Adrenal gland (tissue), 19 donors: ENCODE measurements at places on chromosomes 2 and 18. TPM values are rescaled to one million over a fixed set of nuclear protein-coding genes. Genes with fewer than 3 reads are reported as not detected.

- DNase-seq: no peak
These were observed 332.5 kb upstream of the TNP1 start for GRCh38 chr2:217192366-217192765.

DNA sequence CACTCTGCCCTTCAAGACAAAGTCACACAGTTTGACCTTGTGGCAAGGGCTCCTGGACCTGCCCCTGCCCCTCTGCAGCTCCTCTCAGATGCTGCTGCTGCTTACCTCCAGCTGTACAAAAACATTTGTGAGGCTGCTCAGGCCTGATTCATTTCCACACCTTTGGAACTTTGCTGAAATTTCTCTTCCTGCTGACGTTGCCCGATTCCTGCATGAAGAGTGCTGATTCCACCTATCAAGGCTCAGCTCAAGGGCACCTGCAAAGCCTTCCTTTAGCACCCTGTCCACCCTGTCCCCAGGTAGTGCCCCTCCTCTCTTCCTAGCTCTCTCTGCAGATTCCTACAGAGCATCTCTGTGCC is 738.3 kb upstream of the HS6ST1 start:
- no peak for DNase-seq

DNA sequence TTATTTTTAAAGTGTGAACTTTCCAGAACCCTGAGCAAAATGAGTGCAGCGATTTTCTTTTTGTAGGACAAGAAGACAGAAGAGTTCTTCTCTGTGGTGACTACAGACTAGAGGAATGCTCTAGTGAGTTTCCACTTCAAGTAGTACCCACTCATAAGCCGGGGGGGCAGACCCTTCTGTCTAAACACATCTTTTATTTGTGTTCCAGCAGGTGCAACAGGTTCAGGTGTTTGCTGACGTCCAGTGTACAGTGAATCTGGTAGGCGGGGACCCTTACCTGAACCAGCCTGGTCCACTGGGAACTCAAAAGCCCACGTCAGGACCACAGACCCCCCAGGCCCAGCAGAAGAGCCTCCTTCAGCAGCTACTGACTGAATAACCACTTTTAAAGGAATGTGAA is 25.2 kb downstream of the PTRHD1 start:
- no peak for DNase-seq

DNA sequence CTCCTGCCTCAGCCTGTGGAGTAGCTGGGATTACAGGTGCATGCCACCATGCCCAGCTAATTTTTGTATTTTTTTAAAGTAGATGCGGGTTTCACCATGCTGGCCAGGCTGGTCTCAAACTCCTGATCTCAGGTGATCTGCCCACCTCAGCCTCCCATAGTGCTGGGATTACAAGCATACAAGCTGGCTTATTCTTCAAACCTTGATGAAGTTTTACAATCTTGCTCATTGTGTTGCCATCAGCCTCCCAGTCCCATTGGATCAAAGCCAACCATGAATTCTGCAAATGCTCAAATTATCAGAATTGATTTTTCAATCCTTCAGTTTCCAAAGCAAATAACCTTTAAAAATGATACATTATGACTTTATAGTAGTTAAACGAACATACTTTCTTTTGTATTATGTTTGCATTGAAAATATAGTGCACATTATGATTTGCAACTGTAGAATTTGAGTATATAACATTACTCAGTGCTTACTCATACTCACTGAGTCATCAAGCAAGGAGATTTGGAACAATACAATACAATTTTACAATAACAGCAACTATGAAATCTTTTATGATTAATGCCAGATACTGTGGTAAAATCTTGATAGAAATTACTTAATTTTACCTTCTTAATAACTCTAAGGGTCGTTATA is 1491.9 kb upstream of the CELF4 start:
- DNase-seq: no peak

DNA sequence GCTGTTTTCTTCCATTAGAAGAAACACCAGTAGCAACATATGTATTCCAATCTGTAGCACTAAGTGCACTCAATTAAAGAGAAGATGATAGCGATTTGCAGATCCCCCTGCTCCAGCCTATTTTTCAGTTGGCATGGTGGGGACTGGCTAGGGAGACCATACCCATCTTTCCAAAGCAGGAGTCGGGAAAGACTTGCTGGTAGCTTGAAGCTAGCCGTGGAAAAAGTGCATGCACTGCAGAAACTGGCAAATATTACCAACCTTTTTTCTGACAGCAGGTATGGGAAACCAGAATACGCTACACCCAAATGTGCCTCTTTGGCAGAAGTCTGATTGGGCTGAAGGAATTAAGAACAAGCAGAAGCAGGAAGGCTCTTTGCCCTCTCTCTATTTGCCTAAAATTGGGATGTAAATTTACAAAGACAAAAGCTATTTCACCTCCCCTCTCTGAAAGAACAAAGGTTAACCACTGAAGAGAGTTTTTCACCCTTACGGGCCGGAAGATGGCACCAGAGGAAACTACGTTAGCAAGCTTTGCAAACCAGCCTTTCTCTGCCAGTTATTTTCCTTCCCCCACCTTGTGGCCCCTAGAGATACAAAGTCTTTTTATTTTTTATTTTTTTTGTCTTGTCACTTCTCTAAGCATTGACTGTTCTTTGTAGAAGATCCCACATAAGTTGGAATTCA is 273.1 kb downstream of the DLGAP1 start:
- no peak for DNase-seq

DNA sequence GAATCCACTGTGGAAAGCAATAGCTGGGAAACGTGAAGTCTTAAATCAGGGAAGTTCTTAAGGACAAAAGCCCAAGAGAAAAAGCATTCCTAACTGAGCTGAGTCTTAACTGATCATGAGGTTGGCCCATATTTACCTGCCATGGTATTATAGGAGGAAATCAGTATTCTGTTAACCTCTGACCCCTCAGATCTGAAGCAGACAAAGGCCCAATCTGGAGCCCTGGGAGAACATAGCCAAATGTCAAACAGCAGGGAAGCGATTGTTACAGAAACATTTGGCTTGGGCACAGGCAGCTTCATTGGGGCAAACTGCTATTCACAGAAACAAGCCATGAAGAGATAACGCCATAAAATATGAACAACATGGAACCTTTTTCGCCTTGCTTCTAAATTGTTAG is 18.8 kb downstream of the EPHA4 start:
- no peak for DNase-seq

GRCh38 chr2:46114996-46115395 is 182.2 kb upstream of the EPAS1 start:
- no peak for DNase-seq

- no peak for DNase-seq
These were observed at the start of gene SIX3 for GRCh38 chr2:44941551-44942234. Gene SIX3, plus strand, starts transcription at chr2:44941702. Its CDS starts 403 bp downstream, at chr2:44942105.

DNA sequence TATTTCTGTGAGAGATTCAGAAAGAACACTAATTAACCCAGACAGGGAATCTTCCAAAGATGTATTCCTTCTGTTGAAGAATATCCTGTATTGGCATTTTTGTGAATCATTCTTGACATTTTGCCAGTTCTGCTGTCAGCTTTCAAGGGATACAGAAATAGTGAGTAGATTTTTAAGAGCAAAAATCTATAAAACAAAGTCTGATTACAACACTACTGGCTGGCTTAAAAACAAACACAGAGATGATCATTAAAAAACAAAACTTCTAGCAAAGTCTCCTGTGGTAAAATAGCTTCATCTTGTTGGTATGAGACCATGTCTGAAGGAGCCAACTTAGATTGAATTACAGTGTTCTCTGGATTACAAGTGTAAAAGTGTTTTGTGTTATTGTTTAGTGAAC is 866.3 kb upstream of the KLHL29 start:
- DNase-seq: no peak

- no peak for DNase-seq
These were observed 27.5 kb downstream of the INHBB start for GRCh38 chr2:120373424-120373823.

CYP27C1 gene
- total RNA-seq: 0.19 TPM

KCTD1 gene
- 39.1 TPM for total RNA-seq

HOXD10 gene
- total RNA-seq: not detected

SPP2 gene
- total RNA-seq: 0.33 TPM

COL3A1 gene
- 231 TPM for total RNA-seq

MAP2 gene
- 2.4 TPM for total RNA-seq

UGT1A3 gene
- total RNA-seq: not detected

HES6 gene
- total RNA-seq: 7.5 TPM
